Cardiac septum (tissue), 1 donor: ENCODE measurements at places on chromosomes 16 and 17. TPM values are rescaled to one million over a fixed set of nuclear protein-coding genes. Genes with fewer than 3 reads are reported as not detected.

DNA sequence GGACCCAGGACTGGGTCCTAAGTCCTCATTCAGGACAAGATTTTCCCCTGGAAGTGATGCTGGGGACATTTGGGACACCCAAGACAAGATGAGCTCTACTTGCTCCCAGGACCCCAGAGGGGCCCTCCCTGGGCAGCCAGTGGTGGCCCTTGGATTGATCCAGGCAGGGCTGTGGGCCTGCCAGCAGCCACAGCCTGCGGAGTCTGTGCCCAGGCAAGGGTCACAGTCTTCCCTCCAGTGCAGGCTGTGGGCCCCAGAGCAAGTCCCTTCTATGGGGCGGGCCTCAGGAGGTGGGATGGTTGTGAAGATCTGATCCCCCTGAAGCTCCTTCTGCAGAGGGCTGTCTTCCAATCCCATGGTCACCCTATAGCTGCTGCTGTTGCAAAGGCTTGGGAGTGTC is 12.6 kb downstream of the CA7 start:
- DNase-seq = no peak

DNA sequence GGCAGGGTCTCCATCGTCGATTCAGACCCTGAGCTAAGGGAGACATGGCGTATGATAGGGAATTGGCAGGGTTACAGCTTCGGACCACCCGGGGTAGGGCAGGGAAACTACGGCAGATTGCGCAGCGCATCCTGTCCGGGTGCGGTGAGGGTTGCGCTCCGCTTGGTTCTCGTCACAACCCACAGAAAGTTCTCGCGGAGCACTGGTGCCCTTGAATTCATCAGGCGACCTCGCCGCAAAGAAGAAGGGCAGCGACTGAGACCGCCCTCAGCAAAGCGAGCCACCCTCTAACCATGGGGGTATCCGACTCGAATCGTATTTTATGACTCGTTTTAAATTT is 1.2 kb downstream of the HS3ST3B1 start:
- DNase-seq = no peak

The IL21R gene
- total RNA-seq = 1.4 TPM

The MAPK8IP3 gene
- total RNA-seq = 71.4 TPM

DNA sequence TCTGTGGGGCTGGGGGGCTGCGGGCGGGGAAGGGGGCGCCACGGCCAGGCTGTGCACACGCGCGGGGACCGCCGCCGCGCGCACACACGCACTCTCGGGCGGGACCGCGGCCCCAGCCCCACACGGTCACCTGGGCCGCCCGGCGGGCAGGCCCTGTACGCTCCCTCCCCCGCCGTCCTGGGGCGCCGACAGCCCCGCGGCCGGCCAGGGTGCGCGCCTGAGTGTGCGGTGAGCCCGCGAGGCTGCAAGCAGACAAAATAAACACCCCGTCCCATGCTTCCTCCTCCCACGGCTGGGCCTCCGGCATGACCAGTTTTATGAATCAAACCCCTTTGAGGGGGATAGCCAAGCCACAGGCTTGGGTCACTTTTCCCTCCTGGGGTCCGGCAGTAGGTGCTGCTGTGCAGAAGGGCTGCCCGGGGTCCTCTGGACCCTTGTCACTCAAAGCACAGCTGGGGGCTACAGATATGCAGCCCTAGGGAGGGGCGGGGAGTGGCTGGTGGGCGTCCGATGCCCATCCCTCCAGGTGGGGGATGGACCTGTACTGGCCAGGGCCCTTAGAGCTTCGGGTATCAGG is 441 bp downstream of the VASN start:
- DNase-seq = no peak

The FAM117A gene
- 5.8 TPM for total RNA-seq

GRCh38 chr16:14264327-14264943 is 193.3 kb downstream of the MRTFB start:
- DNase-seq = no peak

GRCh38 chr17:39115135-39115534 is 36.3 kb downstream of the PLXDC1 start:
- no peak for DNase-seq

The TMEM98 gene
- 12.9 TPM for total RNA-seq

The ITGAL gene
- 2.9 TPM for total RNA-seq

GRCh38 chr16:17930280-17930679 is 406.3 kb downstream of the NPIPA8 start:
- no peak for DNase-seq

The TBC1D3E gene
- not detected for total RNA-seq

The LPO gene
- total RNA-seq = not detected

GRCh38 chr17:12596961-12597360 is 68.7 kb upstream of the MYOCD start:
- no peak for DNase-seq

DNA sequence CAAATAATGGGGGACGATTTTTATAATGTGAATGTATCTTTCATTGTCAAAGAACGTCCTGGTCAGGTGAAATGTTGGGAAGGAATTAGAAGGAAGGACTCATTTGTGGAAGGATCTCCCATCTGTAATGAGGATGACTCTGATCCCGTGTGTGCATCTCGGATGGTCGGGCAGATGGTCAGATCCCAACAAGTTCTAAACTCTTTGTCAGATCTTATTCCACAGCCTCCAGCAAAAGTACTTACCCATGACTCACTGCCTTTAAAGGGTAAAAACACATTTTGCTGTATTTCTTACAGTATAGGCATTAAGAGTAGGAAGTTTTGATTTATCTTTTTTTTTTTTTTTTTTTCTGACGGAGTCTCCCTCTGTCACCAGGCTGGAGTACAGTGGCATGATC is 539 bp upstream of the KRTAP4-8 start:
- DNase-seq = no peak

GRCh38 chr17:18992454-18993130 is 12.0 kb downstream of the FAM83G start:
- DNase-seq = no peak

The GNAO1 gene
- 13.0 TPM for total RNA-seq

DNA sequence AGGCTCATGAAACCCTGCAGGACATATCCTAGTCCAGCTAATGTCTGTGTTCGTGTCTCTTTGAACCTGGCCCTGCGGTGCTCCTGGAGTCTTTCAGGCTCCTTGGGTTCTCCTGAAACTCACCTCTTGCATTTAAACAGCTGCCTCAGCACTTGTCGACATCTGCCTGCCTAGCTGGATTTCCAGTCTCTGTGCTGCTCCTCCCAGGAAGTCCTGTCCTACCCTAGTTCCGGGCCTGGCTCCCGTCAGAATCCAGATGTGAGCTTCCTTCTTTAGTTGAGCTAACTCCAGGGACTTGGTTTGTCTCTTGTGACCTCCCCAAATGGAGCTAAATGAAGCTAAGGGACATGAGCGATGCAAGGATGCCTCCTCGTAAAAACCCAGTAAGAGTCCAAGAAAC is 155.2 kb upstream of the PIRT start:
- DNase-seq = no peak

DNA sequence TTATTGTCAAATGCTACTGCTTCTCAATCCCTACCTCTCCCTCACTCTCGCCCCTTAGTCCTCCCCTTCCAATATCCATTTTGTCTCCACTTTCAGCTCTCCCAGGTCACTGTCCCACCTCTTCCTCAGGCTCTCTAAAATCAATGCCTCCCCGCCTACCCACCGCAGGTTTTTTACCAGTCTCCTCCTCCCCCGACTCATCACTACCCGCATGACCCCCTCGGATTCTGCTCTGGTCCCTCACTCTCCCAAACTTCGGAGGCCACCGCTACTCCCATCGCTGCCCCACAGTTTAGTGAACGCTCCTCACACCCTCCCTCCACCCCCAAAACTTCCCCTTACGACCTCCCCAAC is 513 bp downstream of the CRLF3 start:
- no peak for DNase-seq

The DLX4 gene
- 0.16 TPM for total RNA-seq

- no peak for DNase-seq
Observed at GRCh38 chr17:81329927-81330883, 35.1 kb upstream of the SLC38A10 start.

The SDR42E2 gene
- total RNA-seq = not detected

- no peak for DNase-seq
Observed at GRCh38 chr17:55635253-55635914, 87.3 kb downstream of the TMEM100 start.

DNA sequence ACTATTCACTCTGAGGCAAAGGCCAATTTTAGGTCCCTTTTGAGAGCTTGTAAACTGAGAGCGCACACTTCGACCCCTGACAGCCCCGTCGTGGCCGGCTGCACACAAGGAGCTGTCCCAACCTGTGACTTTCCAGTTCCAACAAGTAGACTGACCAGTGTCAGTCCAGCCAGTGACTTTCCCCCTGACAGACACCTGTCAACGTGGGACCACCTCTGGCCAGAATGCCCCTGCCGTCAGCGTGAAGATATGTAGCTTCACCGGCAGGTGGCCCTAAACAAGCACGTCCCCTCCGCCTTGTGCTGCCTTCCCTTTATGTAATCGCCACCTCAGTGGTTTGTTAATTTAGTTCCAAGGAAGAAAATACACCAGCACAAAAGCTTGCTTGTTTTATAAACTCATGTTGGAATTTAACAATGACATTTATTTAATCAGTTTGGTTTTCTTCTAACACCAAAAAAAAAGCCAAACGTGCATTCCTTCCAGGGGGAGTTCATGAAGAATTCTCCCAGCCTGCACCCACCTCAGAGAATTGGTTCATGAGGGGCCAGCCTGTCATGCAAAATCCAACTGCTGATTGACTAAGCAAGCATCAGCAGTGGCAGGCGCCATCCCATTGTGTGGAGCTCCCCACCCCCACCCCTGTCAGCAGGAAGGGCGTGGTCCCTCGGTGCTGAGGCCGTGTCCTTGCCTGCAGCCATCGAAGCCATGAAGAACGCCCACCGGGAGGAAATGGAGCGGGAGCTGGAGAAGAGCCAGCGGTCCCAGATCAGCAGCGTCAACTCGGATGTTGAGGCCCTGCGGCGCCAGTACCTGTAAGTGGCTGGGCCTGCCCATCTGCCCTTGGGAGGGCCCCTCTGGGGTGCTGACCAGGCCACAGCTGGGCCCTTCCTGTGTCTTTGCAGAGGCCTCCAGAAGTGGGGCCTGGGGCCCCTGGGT is 33.9 kb downstream of the PLD6 start:
- DNase-seq = peak; percentile 85

DNA sequence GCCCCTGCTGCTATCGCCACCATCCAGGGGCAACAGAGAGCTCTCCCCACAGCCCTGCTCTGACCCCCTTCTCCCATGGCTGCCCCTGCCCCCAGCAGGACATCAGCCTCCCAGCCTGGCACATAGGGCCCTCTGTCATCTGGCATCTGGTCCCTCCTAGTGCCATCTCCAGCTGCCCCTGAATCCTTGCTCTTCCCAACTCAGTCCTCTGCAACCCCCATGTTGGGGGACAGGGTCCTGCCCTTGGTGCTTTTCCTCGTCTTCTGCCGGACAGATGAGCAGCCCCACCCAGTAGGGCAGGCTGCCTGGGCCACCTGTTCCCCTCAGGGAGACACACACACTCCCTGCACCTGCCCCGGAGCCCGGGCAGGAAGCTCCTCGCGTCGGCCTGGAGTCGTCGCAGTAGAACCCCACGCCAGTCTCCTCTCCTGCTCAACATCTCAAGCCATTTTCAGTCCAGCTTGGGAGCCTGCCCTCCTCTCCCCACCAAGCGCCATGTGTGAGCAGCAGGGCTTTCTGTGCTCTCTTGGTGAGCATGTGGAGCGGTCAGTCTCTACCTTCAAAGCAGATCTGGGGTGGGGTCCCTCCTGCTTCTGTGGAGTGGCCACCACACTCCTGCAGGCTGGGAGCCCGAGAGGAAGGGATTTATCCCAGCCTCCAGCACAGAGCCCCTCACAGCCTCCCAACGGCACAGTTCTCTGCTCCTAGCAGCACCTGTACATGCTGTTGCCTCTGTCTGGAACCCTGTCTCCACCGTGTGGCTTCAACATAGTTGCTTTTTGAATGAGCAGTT is 28.2 kb downstream of the TNFRSF13B start:
- DNase-seq = no peak

The CARD14 gene
- not detected for total RNA-seq

GRCh38 chr17:57988301-57989250 is 522 bp upstream of the VEZF1 start:
- peak; percentile 85 for DNase-seq

DNA sequence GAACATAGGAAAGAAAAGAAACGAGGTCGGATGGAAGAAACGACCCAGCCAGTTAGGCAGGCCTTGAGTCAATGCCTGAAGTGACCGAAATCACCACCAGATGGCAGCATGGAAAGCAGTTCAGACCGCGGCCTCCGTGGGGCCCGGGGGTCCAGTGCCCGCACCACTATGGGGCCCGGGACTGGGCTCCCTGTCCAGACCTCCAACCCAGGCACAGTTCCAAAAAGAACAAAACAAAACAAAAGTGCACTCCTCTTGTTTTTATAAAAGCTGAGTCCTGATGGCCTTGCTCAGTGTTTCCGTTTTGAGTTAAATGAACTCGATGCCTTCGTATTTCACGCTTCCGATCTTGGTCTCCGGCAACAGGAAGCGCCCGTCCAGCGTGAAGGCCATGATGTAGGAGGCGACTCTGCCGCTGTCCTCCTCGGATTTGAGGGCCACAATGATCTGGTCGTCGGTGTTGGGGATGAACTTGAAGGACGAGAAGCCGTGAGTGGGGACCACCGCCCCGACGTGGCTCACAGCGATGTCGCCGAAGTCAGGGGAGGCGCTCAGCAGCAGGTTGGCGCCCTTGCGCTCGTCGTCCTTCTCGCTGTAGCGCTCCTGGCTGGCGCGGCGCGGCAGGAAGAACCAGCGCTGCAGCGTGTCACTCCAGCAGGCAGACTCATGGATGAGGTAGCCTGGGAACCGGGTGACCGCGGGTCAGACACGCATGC is 13.7 kb upstream of the LGALS3BP start:
- peak; percentile 73 for DNase-seq

The CMTM1 gene
- 1.3 TPM for total RNA-seq

DNA sequence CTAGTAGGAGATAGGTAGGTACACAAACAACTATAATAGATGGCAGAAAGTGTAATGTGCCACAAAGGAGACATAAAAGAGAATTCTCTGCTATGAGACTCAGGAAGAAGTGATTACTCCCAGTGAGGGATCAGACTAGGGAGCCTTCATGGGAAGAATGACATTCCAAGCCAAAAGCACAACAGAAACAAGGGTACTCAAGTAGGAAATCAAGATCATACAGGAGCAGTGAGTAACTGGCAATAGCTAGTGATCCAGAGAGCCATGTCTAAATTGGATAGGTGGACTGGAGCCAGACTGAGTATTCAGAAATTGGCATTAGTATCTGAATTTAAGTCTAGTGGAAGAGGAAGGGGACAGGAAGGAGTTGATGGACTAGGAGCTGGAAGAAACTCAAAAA is 10.7 kb downstream of the RFFL start:
- no peak for DNase-seq

The C16orf95 gene
- total RNA-seq = 3.2 TPM

The P2RX5 gene
- total RNA-seq = 37.9 TPM

GRCh38 chr17:10035885-10036284 is 130.8 kb upstream of the RCVRN start:
- DNase-seq = no peak

The DHRS7C gene
- 0.89 TPM for total RNA-seq

The PIRT gene
- total RNA-seq = not detected

DNA sequence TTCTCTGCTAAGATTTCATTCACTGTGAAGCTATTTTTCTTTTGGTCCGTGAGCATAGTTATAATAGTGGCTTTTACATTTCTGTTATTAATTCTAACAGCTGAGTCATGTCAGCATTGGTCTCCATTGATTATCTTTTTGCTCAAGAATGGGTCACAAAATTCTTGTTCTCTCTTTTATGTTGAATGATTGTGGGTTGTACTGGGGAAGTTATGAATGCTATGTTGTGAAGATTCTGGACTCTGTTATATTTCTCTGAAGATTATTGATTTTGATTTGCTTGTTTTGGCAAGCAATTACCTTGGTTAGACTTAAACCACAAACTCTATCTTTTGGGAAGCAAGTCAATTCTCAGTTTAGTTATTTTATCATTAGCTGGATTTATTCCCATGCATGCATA is 98.8 kb downstream of the IRX5 start:
- no peak for DNase-seq

- no peak for DNase-seq
Observed at GRCh38 chr16:83520596-83520995, 287.2 kb upstream of the HSBP1 start.
